ENCODE measurements at places on chromosomes 5 and 9. TPM values are rescaled to one million over a fixed set of nuclear protein-coding genes. Genes with fewer than 3 reads are reported as not detected.

Gene SNX30
- total RNA-seq = 4.8 TPM

Gene BARX1
- total RNA-seq = not detected

Gene FOXD4L6
- total RNA-seq = not detected

Gene RAPGEF6
- total RNA-seq = 10.2 TPM

Gene SNX24
- total RNA-seq = 27.5 TPM

Gene DAB2IP
- total RNA-seq = 48.8 TPM

Gene FST
- total RNA-seq = 1.6 TPM

Gene ZNF169
- 1.5 TPM for total RNA-seq

Gene IL13
- not detected for total RNA-seq

Gene FGF1
- total RNA-seq = 0.38 TPM

Gene FLT4
- 0.97 TPM for total RNA-seq

Gene DOLPP1
- total RNA-seq = 17.5 TPM

Gene TMC1
- total RNA-seq = 1.1 TPM

Gene CSF1R
- 38.7 TPM for total RNA-seq

Gene SFXN1
- 81.7 TPM for total RNA-seq

Gene DOCK2
- 6.8 TPM for total RNA-seq

Gene MEIKIN
- not detected for total RNA-seq

Gene TMEM8B
- total RNA-seq = 0.91 TPM

Gene DHX29
- total RNA-seq = 26.1 TPM

Gene GPR150
- total RNA-seq = not detected

Gene MTMR12
- total RNA-seq = 27.5 TPM

Gene F2RL1
- total RNA-seq = 9.9 TPM

Gene IL5
- not detected for total RNA-seq

Gene FGF10
- total RNA-seq = 0.09 TPM

Gene ANKRA2
- 7.1 TPM for total RNA-seq

Gene KIF2A
- total RNA-seq = 29.5 TPM

Gene CCNO
- total RNA-seq = 0.95 TPM

Gene TRIM41
- 12.0 TPM for total RNA-seq

Gene GRXCR2
- total RNA-seq = not detected

Gene CARD9
- total RNA-seq = 1.1 TPM

Gene NR5A1
- total RNA-seq = not detected

Gene PHYHD1
- total RNA-seq = 26.6 TPM

Gene FAM163B
- total RNA-seq = not detected
